ENCODE measurements at places on chromosomes 12 and 14.

- DNase-seq, result peak; percentile 25
Measured at GRCh38 chr12:121205491-121205890, 4.4 kb upstream of the P2RX4 start.

GRCh38 chr12:6457220-6457945, 5.5 kb downstream of the TAPBPL start:
- DNase-seq, result no peak

DNA sequence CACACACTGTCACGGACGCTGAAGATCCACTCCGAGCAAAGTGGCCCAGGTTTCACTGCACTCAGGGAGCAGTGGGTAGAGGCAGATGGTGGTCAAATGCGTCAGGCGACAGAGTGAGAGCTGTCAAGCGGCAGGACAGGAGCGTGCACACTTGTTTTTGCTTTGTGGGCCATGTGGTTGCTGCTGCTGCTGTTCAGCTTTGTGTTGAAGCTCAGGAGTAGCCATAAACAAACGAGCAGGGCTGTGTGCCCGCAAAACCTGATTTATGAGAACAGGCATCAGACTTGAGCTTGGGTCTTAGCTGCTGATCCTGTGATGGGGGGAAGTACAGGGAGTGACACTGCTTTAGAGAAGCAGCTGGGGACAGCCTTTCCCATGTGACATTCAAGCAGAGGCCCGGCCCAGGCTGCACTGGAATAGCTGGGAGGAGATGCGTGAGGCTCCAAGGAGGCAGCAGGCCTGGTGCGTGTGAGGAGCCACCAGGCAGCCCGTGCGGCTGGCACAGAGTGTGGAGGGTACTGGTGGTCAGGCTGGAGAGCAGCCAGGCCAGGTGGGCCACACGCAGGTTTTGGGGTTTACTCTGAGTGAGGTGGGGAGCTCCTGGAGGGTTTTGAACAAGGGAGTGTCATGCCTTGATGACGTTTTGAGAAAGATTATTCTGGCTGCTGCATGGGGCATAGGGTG, 31.1 kb upstream of the ASPG start:
- DNase-seq, result no peak

DNA sequence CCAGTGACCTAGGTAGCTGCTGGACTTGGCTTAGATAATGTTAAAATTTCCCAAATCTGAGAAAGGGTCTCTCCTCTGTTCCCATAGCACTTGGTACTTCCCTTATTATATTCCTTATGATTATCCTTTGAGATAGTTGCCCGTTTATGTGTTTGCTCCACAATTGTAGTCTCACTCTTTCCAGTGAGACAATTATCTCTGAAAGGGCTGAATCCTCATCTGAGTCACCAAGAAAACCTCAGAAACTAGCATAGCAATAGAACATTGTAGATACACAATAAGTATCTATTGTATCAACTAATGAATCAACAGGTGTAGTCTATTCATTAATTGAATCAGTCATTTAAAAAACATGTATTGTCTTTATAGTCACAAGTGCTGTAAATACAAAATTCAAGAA, 119.1 kb upstream of the FAR2 start:
- DNase-seq, result no peak

DNA sequence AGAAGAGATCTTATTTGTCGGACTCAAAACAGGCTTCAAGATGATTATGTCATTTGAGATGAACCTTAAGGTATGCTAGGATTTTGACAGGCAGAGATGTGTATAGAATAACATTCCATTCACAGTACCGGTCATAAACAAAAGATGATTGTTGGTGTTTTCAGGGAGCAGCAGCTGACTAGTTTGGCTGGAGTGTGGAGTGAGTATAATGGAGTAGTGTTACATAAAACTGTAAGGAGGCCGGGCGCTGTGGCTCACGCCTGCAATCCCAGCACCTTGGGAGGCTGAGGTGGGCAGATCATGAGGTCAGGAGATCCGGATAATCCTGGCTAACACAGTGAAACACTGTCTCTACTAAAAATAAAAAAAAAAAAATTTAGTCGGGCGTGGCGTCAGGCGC, 23.9 kb downstream of the SERPINA10 start:
- no peak for DNase-seq

- DNase-seq, result no peak
Measured at GRCh38 chr12:49233842-49234526, 30.9 kb upstream of the TUBA1C start.

DNA sequence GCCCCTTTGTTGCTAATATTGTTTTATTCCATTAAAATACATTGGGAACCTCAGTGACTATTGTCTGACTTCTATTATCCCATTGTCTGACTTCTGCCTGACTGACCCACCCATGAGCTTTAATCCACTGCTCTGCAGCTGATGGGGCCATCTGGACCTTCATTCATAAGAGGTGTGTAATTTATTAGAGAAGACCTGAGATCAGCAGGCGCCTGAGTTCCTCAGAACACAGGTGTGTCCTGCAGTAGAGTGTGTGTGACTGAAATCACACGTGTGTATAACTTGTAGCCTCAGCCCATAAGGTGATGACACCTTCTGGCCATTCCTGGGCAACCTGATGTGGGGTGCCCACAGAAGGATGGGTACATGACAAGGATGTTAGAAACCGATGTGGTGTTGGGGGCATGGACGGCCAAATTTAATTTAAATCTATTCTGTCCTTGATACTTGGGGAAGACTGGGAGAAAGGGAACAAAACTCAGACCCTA, 821.0 kb downstream of the TMEM121 start:
- DNase-seq, result no peak

DNA sequence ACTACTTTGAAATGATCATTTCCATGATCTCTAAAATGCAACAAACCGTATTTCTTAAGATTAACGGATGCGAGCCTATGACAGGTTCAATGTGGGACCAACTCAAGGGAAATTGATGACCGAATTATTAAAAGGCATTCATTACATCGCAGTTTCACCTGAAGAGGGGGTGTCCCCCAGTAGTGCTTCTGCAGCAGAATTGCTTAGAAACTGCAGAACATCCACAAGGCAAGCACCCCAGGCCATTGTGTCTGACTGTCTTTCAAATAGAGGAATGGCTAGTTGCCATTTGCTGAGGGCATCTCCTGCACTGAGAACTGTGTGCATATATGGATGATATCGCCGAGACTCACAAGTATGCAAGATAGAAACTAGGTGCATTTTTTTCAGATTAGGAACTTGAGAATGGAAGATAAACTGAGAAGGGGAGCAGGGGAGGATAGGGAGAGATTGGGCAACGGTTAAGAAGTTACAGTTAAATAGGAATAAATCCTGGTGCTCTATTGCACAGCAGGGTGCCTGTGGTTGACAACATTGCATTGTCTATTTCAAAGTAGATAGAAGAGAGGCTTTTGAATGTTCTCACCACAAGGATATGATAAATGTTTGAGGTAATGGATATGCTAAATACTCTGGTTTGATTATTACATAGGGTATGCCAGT, 234.3 kb upstream of the PLEKHG7 start:
- no peak for DNase-seq

GRCh38 chr14:85574853-85575616, 45.1 kb downstream of the FLRT2 start:
- no peak for DNase-seq

GRCh38 chr12:78530100-78530765, 334.3 kb upstream of the SYT1 start:
- DNase-seq, result peak; percentile 84

DNA sequence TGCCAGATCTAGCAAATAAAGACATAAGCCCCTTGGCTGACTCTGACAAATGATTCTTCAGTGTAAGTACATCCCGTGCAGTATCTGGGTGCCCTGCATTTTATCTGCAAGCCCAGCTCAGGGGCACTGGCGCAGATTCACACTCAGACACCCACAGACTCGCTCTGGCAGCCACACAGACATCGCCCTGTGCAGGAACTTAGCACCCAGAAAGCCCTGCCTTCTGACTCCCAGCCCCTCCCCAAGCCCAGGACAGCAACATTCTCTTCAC, 44.9 kb upstream of the NCOR2 start:
- DNase-seq, result no peak

DNA sequence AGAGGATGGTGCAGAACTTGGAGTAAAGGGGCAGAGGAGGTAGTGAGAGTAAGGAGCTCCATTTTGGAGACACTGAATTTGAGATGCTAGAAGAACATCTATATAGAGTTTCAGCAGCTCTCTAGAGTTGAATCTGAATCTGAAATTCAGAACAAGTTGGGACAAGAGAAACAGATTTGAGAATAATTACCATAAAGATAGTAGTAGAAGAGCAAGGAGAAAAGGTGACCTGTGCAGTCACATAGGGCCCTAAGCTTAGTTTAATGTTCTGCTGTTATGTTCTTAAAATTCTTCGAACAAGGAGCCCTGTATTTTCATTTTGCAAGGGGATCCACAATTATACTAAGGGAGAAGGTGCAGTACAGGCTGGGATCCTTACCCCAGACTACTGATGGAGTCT, 7.4 kb downstream of the REM2 start:
- DNase-seq, result no peak

DNA sequence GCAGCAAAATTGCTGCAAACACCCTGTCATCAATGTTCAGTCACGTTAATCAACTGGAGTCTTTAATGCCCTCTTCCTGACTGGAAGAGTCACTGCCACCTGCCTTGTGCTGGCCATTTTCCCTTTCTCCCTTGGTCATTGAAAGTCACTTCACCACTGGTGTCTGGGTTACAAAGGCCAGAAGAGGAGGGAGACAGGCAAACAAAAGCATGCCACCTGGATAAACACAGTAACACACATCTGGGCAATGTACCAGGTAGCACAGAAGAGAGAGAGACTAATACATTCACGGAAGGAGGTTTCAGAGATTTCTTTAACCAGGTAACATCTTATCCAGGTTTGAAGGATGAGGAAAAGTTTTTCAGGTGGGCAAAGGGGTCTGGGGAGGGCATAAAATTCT, 32.7 kb downstream of the GPHB5 start:
- DNase-seq, result no peak

GRCh38 chr12:132125736-132126135, 18.4 kb downstream of the DDX51 start:
- DNase-seq, result no peak

- no peak for DNase-seq
Measured at GRCh38 chr12:2841056-2841650, 6.3 kb upstream of the NRIP2 start.

DNA sequence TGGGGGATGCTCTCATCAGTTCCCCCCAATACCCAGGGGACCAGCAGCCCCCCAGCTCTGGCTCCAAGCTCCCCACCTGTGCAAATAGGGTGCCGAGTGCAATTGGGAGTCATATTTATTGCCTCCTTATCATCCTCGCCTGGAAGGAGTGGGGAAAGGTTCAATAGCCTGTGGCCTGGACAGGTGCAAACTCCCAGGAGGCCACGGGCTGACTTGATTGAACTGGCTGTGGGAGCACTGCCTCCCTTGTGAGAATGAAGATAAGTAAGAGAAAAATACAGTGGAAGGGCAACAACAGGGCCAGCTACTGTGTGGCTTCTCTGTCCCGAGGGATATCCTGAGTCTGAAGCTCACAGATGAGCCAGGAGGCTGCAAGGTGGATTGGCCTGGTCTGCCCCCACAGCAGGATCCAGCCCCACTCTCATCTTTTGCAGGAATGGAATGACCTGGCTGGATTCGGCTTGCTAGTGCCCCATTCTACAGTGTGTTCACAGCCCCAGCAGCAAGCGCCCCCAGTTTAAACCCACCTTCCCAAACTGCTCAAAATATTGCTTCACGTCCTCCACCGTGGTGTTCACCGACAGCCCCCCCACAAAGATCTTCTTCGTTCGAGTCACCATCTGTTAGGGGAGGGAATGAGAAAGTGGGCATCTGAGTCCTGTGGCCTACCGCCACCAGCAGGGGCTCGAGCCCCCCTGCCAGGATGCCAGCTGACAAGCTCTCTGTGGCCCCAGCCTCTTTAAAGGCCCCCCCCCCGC, 6.3 kb downstream of the MSI1 start:
- no peak for DNase-seq

GRCh38 chr12:2563709-2564108, 231.1 kb upstream of the FKBP4 start:
- DNase-seq, result no peak

DNA sequence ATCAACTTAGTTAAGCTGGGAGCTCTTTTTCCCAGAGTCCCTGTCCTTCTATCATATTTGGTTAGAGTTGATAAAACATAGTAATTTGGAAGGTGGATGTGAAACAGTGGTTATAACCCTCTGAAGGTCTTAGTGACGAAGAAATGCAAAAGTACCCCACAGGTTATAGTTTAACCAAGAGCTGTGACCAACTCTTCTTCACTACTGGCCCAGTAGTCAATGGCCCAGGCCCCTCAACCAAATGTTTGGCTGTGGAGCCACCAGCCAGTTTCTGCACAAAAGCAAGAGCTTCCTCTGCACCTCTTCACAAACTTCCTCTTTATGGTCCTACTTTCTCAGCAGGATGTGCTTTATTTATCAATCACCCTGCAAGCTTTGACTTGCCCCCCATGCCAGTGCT, 132.6 kb downstream of the BMP4 start:
- DNase-seq, result no peak

GRCh38 chr14:32400480-32400879, 71.4 kb downstream of the AKAP6 start:
- DNase-seq, result peak; percentile 87

DNA sequence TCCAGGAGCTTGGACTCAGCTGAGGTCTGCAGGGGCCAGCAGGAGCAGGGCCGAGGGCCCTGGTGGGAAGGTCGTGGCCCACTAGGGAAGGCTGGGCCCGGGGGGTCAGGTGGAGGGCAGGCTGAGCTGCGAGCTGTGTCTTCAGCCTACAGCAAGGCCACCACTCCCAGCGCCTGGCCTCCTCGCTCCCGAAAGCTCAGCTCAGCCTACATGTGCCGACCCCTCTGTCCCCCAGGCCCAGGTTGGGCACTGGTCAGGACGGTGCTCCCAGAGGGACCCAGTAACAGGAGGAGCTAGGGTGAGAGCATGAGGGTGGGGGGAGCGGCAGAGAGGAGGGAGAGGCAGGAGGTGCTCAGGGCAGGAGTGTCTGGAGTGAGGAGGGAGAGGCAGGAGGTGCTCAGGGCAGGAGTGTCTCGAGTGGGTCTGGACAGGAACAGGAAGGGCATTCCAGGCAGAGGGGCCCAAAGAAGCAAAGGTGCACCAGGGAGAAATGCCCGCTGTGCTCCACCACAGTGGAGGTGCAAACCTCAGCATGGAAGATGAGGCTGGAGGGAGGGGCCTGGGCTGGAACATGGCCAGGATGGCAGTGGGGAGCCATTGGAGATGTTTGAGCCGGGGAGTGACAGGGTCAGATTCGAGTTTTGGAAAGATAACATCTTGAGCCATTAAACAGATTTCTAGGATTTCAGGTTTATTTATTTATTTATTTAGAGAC, 29.1 kb upstream of the GPR132 start:
- DNase-seq, result no peak

- no peak for DNase-seq
Measured at GRCh38 chr12:668090-668481, 4.8 kb upstream of the NINJ2 start.

GRCh38 chr12:13186302-13186701, 10.2 kb upstream of the EMP1 start:
- no peak for DNase-seq

DNA sequence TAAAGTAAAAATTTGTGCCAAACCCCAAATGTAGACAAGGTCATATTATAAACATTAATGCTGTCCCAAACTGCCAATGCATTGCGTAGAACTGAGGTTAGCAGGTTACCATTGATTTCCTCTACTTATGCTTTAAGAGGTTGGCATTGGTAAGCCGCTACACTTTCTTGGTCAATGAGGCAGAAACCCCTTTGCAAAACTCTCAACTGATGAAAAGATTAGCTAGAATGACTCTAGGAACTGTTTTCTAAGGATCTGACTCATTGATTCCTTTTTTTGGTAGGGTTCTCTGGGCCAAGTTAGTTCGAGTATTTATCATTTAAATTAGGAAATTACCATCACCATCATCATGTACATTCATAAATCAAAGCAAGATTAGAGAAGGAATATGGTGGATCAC, 44.6 kb downstream of the HMGA2 start:
- no peak for DNase-seq
